A549 treated with AZD2906 at 1 μM for 4 hours (cell line): ENCODE measurements at places on chromosomes 1 and 21. TPM values are rescaled to one million over a fixed set of nuclear protein-coding genes. Genes with fewer than 3 reads are reported as not detected.

The GCSAML gene
- total RNA-seq, result not detected in 5 replicates

The TBX19 gene
- 0.54 to 0.73 TPM (median 0.66 TPM) in 5 replicates for total RNA-seq

The AQP10 gene
- not detected in 5 replicates for total RNA-seq

The BGLAP gene
- total RNA-seq, result 0.15 to 0.37 TPM (median 0.32 TPM) in 5 replicates

The MTF2 gene
- total RNA-seq, result 9.8 to 14.3 TPM (median 10.8 TPM) in 5 replicates

The LCE3D gene
- total RNA-seq, result 2.8 to 4.4 TPM (median 3.1 TPM) in 5 replicates

The SYCP1 gene
- total RNA-seq, result not detected in 5 replicates
